ENCODE measurements at places on chromosomes 6 and 20. TPM values are rescaled to one million over a fixed set of nuclear protein-coding genes. Genes with fewer than 3 reads are reported as not detected.

Gene CPNE1
- total RNA-seq: 176 TPM

Gene LIN28B
- total RNA-seq: not detected

Gene C20orf204
- total RNA-seq: 1.7 TPM

DNA sequence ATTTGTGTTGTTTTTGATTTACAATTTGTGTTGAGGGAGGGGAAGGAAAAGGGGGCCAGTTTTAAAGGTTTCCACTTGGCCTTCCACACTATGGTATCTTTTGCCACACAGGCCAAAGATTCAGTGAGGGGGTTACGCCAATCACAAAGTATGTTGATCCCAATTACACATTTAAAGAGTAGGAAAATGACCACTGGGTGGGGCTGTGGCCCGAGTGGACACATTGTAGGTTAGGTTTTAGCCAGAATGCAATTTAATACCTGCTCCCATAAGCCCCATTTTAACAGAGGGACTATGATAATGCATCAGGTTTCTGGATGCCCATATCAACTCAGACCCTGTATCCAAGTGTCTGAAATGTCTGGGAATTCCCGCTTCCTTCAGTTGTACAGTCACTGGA is 15.6 kb downstream of the VGLL2 start:
- no peaks in the 10 kb centered on the region for H3K36me3 ChIP-seq
- no peaks in the 10 kb centered on the region for H3K4me1 ChIP-seq
- H3K27me3 ChIP-seq: peaks cover 2% of the 10 kb centered on the region
- H3K27ac ChIP-seq: no peak overlapping the region
- no peak for DNase-seq

Gene CSTF1
- 21.7 TPM for total RNA-seq

Gene IMPG1
- total RNA-seq: not detected

- DNase-seq: no peak
- H3K27me3 ChIP-seq: no peaks in the 10 kb centered on the region
- no peak overlapping the region for H3K27ac ChIP-seq
These were observed 291.7 kb downstream of the SMOC2 start for GRCh38 chr6:168732676-168733075.

Gene MED23
- 29.1 TPM for total RNA-seq

Gene GABRR2
- 3.3 TPM for total RNA-seq

GRCh38 chr6:43432009-43432945 is 4.9 kb downstream of the ABCC10 start:
- no peaks in the 10 kb centered on the region for H3K4me1 ChIP-seq
- H3K27me3 ChIP-seq: no peaks in the 10 kb centered on the region
- no peak for DNase-seq
- H3K4me3 ChIP-seq: no peak overlapping the region

- H3K4me3 ChIP-seq: no peak overlapping the region
- no peaks in the 10 kb centered on the region for H3K27me3 ChIP-seq
- no peaks in the 10 kb centered on the region for H3K4me1 ChIP-seq
- DNase-seq: no peak
- no peak overlapping the region for H3K27ac ChIP-seq
These were observed 24.1 kb upstream of the MBOAT1 start for GRCh38 chr6:20236344-20236743.

GRCh38 chr20:36821964-36822437 is 48.4 kb upstream of the DSN1 start:
- peaks cover 6% of the 10 kb centered on the region for H3K4me1 ChIP-seq
- no peaks in the 10 kb centered on the region for H3K36me3 ChIP-seq
- H3K27ac ChIP-seq: no peak overlapping the region

DNA sequence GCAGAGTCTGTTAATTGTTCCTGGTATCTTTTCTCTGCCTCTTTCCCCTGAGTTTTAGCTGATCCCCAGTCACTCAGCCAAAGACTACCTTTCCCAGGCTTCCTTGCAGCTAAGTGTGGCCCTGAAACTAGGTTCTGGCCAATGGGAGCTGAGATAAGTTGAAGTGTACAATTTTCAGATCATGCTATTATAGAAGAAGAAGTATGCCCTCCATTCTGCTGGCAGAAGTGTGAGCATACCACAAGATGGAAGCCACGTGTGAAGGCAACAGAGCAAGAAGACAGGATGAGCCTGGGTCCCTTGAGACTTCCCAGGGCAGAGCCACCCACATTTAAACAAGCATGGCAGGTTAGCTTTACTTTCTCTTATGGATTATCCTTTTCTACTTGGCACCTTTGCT is 273.2 kb downstream of the HIVEP2 start:
- H3K36me3 ChIP-seq: no peaks in the 10 kb centered on the region
- H3K4me3 ChIP-seq: no peak overlapping the region
- H3K4me1 ChIP-seq: no peaks in the 10 kb centered on the region
- H3K27me3 ChIP-seq: no peaks in the 10 kb centered on the region

Gene PACRG
- 0.26 TPM for total RNA-seq

DNA sequence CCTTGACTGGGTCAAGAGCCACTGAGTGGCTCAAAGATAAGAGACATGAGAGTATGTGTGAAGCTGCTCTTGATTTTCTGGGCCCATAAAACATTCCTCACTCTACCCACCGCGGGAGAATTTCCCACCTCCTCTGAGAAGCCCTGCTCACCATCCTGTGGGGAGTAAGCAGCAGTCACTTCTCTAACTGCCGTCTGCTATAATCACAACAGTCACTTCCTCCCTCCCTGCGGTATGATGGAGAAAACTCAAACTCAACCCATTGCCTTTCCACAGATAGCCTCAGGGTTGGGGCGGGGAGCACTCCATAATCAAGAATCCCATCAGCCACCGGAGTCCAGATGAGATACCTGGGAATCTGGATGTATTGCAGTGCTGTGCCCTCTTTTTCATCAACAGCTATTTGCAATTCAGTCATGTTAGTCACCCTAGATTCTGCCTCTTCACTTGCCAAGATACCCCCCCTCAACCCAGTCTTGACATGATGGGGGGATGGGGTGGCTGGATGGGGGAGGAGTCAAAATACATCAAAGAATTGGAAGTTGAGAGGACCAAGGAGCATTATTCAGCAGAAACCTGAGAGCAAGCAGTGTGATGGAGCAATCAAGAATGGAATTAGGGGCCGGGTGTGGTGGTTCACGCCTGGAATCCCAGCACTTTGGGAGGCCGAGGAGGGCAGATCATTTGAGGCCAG is 5.1 kb downstream of the MOCS1 start:
- H3K27me3 ChIP-seq: no peaks in the 10 kb centered on the region
- no peaks in the 10 kb centered on the region for H3K36me3 ChIP-seq
- DNase-seq: no peak
- peak overlapping the region; percentile 9 for H3K27ac ChIP-seq
- no peak overlapping the region for H3K4me3 ChIP-seq
- H3K4me1 ChIP-seq: peaks cover 3% of the 10 kb centered on the region

- no peaks in the 10 kb centered on the region for H3K4me1 ChIP-seq
- no peak overlapping the region for H3K4me3 ChIP-seq
- no peaks in the 10 kb centered on the region for H3K27me3 ChIP-seq
- DNase-seq: no peak
- H3K36me3 ChIP-seq: no peaks in the 10 kb centered on the region
- no peak overlapping the region for H3K27ac ChIP-seq
These were observed 948 bp upstream of the DNAJC5 start for GRCh38 chr20:63893999-63894357.

- no peak overlapping the region for H3K27ac ChIP-seq
- H3K27me3 ChIP-seq: peaks cover 1% of the 10 kb centered on the region
- H3K4me1 ChIP-seq: no peaks in the 10 kb centered on the region
- H3K4me3 ChIP-seq: no peak overlapping the region
- no peaks in the 10 kb centered on the region for H3K36me3 ChIP-seq
- DNase-seq: no peak
These were observed 34.8 kb upstream of the ZFP64 start for GRCh38 chr20:52226370-52226769.

DNA sequence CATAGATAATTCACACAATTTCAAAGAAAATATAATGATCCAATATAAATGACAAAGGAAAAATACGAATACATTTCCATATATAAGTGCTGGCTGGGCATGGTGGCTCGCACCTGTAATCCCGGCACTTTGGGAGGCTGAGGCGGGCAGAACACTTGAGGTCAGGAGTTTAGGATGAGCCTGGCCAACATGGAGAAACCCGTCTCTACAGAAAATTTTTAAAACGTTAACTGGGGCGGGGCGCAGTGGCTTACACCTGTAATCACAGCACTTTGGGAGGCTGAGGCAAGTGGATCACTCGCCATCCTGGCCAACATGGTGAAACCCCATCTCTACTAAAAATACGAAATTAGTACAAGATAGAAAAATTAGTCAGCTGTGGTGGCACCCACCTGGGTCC is 14.9 kb upstream of the MAPK13 start:
- no peaks in the 10 kb centered on the region for H3K4me1 ChIP-seq
- DNase-seq: no peak
- H3K27me3 ChIP-seq: no peaks in the 10 kb centered on the region
- H3K36me3 ChIP-seq: peaks cover 2% of the 10 kb centered on the region
